ENCODE measurements at places on chromosomes 3 and 15. TPM values are rescaled to one million over a fixed set of nuclear protein-coding genes. Genes with fewer than 3 reads are reported as not detected.

CLN6 gene
- total RNA-seq, result 81.0 TPM

GRK7 gene
- total RNA-seq, result 0.04 TPM

SLC28A1 gene
- not detected for total RNA-seq

CA12 gene
- not detected for total RNA-seq

PIK3R4 gene
- total RNA-seq, result 34.3 TPM
